ENCODE measurements at places on chromosomes 2 and 18.

DNA sequence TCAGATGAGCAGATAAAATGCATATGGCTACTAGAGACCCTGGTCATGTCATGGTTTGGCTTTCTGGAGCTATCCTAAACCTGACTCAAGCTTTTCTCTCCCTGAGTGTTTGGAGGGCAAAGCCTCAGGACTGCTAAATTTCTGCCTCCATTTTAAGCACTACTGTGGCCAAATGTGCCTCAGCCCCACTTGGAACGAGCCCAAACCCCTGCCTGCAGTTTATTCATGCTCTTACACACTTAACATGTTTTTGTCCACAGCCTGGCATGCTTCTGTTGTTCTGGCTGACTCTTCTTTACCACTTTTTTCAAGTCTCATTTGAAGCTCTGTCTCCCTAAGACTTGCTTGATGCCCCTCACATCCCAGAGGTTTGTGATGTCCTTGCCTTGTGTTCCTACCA is 24.7 kb downstream of the MGAT5 start:
- DNase-seq: no peak

DNA sequence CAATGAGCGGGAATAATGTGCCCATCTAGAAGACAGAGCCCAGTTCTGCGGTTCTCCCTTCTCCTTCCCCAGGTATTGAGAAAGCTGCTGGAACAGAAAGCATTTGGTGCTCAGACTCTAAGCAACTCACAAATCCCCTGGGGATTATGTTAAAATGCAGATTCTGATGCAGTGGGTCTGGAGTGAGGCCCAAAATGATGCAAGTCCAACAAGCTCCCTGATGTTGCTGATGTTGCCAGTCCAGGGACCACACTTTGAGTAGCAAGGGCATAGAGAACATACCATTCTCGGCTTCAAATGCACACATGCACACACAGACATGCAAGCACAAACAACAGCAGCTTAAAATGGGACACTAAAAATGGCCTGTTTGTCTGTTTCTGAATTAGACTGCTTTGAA is 274.8 kb upstream of the NCKAP5 start:
- DNase-seq: no peak

GRCh38 chr18:58761241-58761969 is 90.1 kb downstream of the MALT1 start:
- no peak for DNase-seq

DNA sequence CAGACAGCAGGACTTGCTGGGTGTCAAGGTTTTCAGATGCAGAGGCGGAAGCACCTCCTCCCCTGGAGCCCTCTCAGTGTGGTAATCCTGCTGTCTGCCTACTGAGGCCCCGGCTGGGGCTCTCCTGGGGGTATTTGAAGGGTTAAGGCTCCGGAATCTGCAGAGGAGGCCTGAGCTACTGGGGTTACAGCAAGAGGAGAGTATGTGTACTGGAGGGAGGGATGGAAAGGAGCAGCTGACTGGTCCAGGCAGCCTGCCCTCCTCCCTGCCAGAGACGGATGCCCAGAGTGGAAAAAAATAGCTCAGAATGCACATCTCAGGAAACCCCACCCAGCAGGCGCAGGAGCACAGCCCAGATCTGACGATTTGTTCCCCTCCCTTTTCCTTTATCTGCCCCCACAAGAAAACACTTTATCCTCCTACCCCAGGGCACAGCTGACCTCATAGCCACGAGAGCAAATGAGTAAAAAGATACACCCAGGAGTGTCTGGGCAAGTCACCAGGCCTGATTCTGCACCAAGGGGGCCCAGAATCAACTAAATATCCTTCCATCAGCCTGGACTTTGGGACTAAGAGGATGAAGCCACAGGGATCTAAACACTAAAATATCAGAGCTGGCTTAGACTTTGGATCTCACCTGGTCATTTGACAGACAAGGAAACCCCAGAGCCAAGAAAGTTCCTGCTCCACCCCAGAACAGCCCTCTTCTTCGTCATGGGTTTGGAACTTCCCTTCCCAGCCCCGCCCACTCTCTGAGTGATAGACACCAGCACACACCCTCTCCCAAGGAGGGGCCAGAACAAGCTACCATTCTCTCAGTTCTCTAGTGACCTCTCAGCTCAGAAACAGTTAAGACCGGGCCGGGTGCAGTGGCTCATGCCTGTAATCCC is 5.5 kb downstream of the TMBIM1 start:
- peak; percentile 62 for DNase-seq

DNA sequence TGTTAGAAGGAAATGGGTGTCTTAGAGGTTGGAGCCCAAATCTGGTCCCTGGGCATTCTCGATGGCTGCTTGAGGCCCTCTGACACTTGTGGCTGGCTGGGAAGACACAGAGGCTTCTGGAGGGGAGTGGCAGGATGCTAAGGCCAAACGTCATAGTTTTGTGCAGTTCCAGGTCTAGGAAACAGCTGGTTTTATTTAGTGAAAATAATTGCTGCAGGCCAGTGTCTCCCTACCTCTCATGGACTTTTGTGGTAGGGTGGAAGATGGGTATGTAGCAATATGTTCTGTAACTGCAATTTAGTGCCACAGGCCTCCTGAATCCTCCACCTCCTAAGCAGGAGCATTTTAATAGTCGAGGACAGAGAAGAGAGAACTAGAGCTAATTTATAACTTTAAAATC is 32.2 kb upstream of the SPRED2 start:
- DNase-seq: no peak

- DNase-seq: no peak
Measured at GRCh38 chr2:51149725-51150124, 117.8 kb upstream of the NRXN1 start.

DNA sequence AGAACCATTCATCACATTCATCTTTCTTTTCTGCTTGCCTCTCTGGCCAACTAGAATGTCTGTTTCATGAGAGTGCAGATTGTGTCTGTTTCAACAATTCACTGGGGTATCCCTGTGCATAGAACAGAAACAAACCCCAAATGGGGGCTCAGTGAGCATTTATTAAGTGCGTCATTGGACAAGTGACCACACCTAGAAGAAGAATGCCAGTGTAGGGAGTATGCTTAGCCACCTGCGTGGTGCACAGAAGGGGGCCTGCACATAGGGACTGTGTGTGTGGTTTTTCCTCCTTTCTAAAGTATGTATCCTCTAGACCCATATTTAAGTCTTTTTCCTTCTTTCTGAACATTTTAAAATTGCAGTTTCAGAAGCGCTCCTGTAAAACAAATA is 255.9 kb downstream of the AGAP1 start:
- DNase-seq: no peak

DNA sequence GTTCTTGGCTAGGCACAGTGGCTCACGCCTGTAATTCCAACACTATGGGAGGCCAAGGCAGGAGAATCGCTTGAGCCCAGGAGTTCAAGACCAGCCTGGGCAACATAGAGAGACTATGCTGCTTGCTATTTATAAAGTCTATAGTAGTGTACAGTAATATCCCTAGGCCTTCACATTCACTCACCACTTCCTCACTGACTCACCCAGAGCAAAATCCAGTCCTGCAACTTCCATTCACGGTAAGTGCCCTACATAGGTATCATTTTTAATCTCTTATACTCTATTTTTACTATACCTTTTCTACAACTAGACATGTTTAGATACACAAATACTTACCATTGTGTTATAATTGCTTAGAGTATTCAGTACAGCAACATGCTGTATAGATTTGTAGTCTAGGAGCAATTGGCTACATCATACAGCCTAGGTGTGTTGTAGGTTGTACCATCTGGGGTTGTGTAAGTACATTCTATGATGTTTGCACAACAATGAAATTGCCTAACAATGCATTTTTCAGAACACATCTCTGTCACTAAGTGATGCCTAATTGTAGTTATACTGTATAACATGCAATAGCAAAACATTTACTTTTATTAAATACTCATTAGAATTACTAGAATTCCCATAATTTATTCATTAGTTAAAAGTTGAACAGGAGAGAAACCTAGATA is 8.8 kb downstream of the DHX57 start:
- DNase-seq: no peak

DNA sequence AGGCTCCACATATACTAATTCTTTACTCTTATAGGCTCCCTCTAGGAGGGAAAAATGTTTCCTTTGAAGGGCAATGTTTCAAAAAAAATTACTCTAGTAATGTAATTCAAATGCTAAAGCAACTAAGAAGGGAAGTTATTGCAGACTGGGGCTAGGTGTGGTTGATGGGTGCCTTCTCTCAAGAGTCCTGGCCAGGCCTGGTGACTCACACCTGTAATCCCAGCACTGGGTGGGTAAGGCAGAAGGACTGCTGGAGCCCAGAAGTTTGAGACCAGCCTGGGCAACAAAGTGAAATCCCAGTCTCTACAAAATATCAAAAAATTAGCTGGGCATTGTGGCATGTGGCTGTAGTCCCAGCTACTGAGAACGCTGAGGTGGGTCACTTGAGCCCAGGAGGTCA is 31.2 kb upstream of the CDKL4 start:
- DNase-seq: no peak

DNA sequence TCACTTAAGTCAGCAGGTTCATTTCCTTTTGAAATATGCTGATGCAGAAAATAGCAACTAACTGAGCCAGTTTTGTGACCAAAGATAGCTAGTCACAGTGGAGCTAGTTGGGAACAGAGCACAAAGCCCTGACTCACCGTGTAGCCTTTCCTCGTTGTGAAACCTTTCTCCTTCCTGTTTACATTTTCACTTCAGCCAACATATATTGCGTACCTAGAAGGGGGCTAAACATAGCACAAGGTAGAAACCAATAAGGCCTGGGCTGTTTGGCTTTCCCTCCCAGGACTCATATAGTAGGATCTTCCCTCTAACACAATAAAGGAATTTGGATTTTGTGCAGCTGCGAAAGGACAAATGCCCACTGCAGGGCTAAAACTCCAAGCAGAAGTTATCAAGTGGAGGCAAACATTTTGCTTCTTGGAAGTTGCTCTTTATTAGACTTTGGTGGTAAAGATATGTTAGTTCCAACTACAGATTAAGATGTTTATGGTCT is 24.5 kb upstream of the LPIN2 start:
- no peak for DNase-seq

- no peak for DNase-seq
Measured at GRCh38 chr18:1825296-1825695, 746.0 kb downstream of the METTL4 start.

GRCh38 chr2:79619976-79620375 is 107.1 kb downstream of the CTNNA2 start:
- no peak for DNase-seq

DNA sequence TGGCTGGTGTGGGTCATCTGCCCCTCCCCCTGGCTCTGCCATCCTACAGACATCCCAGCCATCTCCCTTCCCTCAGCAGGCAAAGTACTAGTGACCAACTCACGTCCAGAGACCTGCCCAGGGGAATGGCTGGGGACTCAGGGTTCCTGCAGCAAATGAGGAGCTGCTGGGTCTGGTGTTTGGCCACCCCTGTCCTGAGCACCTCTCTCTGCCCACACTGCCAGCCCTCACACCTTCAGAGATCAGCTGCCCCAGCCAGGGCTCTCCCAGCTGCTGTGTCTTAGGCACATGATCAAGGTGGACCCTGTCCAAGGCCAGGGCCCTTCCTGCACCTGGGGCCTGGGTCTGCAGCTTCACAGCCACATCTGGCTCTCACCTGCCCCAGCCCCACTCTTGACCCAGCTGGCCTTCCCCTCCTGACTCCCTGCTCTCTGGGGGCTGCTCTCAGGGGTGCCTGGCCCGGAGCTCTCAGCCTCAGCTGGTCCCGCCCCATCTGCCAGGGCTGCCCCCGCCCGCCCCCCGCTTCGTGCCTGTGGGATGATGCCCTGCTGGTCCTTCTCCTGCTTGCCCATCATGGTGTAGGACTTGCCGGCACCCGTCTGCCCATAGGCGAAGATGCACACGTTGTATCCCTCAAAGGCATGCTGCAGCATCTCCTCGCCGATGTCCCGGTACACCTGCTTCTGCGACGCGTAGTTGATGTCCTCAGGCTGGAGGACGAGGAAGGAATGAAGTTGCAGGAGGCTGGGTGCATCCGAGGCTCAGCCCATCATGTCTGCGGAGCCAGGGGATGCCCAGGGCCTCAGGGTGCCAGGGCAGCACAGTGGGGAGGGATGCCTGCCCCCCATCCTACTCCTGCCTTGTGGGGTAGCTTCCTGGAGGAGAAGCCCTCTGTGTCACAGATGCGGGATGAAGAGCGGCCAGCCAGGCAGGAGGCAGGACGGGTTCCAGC is 32.2 kb downstream of the KIF1A start:
- DNase-seq: no peak

- DNase-seq: no peak
Measured at GRCh38 chr18:4285525-4285924, 169.6 kb downstream of the DLGAP1 start.

- no peak for DNase-seq
Measured at GRCh38 chr2:38682008-38682575, 16.2 kb downstream of the GALM start.

- no peak for DNase-seq
Measured at GRCh38 chr2:222711315-222711940, 40.0 kb downstream of the MOGAT1 start.

DNA sequence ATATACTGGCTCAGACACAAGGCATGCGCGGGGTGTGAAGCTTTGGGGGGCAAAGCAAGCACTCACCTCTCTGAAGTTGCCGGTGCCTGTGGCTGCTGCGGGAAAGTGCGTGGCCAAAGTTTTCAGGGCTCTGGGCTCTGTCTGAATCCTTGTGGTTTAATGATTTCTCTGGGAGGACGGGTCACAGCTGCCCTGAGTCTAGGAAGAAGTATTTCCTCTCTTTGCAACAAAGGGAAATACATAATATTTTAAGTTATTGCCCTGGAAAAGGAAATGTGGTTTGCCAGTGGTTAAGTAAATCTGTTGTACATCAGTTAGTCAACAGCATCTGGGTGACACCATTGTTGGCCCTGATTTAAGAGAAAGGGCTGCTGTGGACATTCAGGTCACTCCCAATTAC is 56.7 kb upstream of the ZDBF2 start:
- no peak for DNase-seq

DNA sequence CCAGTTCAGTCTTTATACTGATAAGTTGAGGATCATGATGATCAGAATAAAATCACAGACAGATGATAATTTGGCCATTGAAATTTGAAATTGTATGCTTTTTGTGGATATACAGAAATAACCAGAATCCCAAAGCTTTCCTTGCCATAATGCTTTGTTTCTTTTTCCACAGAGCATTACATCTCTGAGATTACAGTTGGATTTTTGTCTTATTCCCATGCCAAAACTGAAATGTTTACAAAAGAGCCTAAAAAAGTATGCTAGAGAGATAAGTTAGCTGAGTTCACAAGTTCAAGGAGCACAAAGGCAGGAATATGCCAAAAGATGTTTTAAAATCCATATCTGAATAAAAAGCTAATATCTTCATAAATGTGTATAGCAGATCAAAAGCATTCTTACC is 321.3 kb downstream of the PID1 start:
- DNase-seq: no peak

DNA sequence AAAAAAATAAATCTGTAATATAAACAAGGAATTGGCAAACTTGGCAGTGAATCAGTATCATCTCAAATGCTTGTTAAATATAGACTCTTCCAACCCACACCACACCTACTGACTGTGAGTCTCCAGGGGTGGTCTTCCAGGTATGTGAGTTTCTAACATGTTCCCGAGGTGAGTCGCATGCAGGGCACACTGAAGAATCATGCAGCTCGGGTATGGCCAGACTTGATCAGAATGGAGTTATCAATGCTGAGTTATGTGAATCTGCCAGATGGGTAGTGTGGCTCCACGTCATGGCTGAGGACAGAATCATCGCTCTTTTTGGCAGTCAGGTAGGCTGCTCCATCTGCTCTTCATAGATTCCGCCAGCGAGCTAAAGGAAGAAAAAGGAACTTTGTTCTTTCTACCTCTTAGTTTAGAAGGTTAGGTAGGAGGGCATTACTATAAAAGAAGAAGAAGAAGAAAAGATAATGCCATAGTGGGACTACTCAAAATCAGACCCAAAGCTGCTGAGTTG is 1279.7 kb upstream of the ZEB2 start:
- DNase-seq: no peak

- DNase-seq: no peak
Measured at GRCh38 chr2:132640116-132640515, 29.9 kb downstream of the LYPD1 start.
